HuH-7 (cell line): ENCODE measurements at places on chromosomes 12 and 14.

DNA sequence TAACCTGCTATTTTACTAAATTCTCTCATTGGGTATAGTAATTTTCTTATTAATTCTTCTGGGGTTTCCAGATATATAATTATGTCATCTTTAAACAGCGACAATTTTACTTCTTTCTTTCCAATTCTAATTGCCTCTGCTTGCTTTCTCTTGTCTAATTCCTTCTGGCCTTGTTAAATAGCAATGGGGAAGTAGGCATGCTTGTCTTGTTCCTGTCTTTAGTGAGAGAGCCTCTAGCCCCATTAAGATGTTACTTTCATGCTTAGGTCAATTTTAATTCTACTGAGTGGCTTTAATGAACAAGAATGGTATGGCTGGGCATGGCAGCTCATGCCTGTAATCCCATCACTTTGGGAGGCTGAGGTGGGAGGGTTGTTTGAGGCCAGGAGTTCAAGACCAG is 31.7 kb downstream of the LRTM2 start:
- no peak for DNase-seq

- no peak for DNase-seq
Observed at GRCh38 chr14:59090572-59090971, 97.9 kb upstream of the DAAM1 start.

- DNase-seq = no peak
Observed at GRCh38 chr12:70360218-70360617, 5.9 kb upstream of the KCNMB4 start.

- no peak for DNase-seq
Observed at GRCh38 chr14:69873877-69874780, 5.1 kb upstream of the SMOC1 start.

GRCh38 chr14:100241279-100241678 is 2.3 kb downstream of the YY1 start:
- DNase-seq = no peak

- no peak for DNase-seq
Observed at GRCh38 chr14:97539884-97540283, 742.7 kb downstream of the VRK1 start.

GRCh38 chr12:106906715-106907114 is 49.0 kb upstream of the TMEM263 start:
- no peak for DNase-seq

- DNase-seq = peak; percentile 53
Observed at GRCh38 chr12:8590842-8591545, 21.7 kb downstream of the AICDA start.

DNA sequence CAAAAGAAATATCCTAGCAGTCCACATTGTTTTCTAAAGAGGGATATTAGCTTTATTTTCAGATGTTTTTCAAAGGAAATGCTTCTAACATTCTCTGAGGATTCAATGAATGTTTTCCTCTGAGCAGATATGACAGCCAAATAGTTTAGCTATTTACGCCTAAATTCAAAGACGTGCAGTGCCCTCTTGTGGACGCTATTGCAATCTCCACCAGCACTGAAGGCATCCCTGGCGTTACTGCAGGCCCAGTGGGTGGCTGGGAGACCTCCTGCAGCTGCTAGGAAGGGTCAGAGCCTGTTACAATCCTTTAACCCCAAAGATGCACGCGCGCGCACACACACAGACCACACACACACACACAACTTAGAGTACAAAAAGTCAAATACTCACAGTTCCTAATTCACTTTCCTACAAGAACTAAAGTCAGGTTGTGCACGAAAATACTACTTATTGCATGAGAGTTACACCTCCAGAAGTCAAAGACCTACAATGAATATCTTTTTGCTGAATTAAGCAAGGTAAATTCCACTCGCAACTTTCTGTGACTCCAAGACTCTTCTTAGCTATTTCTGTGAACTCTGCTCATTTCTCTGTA is 589.3 kb upstream of the TMEM132C start:
- DNase-seq = peak; percentile 47

DNA sequence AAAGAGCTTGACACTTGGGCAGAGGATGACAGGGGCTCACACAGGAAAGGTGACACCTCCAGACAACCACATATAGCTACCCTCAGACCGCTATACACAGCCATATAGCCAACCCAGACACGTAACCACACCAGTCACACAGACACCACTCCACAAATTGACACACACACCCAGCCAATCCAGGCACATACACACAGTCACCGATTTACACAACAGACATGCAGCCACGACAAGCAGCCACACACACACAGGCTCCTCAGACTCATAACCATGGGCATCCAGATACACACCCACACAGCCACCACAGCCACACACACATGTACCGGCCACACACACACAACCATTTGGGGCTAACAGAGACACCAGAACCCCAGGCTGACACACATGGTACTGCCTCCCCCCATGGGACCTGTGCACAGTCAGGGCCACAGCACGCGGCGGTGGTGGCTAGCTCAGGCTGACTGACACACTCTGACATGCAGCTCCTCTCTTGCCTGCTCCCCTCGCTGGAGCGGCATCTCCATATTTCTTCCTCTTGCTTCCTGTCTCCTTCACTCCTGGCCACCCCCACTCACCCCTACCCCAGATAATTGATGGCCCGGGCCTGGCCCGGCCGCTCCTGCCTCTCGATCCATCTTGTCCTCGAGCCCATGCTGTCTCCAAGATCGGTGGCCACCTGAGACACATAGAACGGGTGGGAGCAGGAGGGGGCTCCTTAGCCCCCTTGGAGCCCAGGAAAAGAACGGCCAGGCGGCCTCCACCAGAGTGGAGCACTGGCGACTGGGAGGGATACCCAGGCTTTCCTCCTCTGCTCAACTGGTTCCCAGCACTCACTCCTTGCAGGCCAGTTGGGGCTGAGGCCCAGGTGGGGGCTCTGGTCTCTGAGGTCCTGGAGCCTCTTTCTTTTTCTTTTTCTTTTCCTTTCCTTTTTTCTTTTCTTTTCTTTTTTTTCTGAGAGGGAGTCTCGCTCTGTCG is 6.0 kb upstream of the SHMT2 start:
- no peak for DNase-seq

- DNase-seq = no peak
Observed at GRCh38 chr14:21518725-21519124, 7.4 kb downstream of the SALL2 start.

DNA sequence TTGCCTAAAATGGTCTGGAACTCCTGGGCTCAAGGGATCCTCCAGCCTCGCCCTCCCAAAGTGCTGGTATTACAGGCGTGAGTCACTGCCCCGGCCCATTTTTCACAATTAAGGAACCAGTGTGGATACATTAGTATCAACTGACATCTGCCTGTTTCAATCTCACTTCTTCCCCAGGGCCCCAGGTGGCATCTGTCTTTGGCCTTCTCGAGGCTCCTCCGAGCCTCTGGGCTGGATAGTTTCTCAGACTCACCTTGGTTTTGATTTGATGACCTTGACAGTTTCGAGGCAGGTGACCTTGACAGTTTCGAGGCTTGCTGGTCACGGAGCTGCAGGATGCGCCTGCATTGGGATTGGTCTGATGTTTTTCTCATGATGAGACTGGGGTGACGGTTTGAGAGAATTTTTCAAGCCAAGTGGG is 41.0 kb upstream of the NCOR2 start:
- no peak for DNase-seq

GRCh38 chr12:60415351-60415750 is 819.5 kb downstream of the SLC16A7 start:
- no peak for DNase-seq

DNA sequence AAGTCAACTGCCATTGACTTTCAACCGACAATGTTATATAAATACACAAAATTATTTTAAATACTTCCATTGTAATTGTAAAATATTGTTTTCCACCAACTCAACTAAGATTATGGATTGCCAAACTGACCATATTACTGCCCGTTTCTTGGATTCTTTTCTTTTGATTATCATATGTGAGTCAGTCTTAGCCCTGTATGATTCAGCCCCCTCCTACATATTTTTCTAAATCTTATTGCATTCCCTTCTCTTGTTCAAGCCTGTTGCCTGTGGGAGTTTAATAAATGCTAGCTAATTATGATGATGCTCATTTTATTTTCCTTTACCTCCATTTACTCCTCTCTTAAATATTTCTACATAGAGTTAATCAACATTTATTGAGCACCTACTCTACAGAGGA is 6.8 kb downstream of the RASSF9 start:
- no peak for DNase-seq

DNA sequence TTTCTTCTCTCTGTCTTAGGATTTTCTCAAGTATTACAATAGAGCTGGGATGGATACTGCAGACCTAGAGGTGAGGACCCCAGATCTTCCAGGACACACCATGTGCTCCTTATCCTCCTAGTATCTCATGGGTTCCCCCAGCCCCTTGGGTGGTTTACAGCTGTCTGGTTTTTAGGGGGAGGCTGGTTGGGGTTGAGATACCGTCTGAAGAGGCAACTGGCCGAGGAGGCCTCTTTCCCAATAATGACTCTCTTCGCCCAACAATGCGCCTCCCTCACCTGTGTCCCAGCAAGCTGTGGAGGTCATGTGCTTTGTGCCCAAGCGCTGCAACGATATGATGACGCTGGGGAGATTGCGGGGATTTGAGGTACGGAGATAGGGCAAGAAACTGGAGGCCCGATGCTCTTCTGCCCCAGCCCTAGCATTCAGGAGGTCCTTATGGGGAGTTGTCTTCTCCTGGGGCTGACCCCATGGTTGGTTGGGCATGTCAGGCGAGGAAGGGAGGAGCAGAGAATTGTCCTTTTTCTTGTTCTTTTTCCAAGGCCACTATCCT is 3.8 kb downstream of the ARHGEF25 start:
- no peak for DNase-seq

GRCh38 chr14:24595073-24595808 is 14.2 kb downstream of the GZMH start:
- DNase-seq = no peak

DNA sequence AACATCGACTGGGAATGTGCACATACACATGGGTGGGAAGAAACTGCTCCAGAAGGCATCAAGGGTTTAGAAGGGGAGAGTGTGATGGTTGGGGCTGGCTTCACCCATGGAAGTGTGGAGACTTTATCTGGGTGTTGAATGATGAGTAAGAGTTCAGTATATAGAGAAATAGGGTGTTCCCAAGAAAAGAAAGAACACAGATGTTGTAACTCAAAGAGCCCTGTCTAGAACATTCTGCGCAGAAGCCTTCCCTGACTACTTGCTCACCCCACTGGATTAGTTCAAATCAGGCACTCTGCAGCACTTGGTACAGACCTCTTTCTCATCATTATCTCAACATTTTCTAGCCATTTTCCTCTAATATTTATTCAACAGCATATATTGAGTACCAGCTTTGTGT is 491.7 kb downstream of the SNAPC1 start:
- no peak for DNase-seq
